ENCODE measurements at places on chromosomes 1 and 21.

- DNase-seq = no peak
Measured at GRCh38 chr1:66396212-66396890, 137.6 kb upstream of the SGIP1 start.

GRCh38 chr1:24904731-24905354 lies 25.2 kb downstream of the RUNX3 start:
- DNase-seq = no peak

DNA sequence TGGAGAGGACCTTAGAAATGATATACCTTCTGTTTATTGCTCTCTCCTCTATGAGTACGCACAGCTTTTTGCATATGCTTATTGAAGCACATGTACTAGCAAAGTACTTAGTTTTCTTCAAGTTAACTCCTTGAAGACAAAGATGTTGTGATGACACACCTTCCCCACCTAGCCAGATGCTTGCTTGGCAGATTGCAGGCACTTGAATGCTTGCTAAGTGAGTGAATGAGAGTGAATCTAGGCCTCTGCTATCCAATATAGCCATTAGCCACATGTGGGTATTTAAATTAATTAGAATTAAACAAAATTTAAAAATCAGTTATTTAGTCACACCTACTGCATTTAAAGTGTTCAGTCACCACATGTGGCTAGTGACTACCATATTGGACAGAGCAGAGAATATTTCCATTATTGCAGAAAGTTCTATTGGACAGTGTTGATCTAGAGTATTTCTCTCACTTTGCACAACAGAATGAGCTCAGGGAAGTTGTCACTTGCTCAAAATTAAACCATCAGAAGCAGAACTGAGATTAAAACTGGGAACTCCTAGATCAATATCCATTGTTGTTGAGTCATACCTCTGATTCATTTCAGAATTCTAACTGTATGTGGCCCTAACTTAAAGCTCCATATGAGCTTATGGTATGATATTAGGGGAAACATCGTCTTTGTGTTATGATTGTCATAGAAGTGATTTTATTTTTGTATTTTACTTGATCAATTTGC lies 8.6 kb upstream of the EEIG2 start:
- no peak for DNase-seq

DNA sequence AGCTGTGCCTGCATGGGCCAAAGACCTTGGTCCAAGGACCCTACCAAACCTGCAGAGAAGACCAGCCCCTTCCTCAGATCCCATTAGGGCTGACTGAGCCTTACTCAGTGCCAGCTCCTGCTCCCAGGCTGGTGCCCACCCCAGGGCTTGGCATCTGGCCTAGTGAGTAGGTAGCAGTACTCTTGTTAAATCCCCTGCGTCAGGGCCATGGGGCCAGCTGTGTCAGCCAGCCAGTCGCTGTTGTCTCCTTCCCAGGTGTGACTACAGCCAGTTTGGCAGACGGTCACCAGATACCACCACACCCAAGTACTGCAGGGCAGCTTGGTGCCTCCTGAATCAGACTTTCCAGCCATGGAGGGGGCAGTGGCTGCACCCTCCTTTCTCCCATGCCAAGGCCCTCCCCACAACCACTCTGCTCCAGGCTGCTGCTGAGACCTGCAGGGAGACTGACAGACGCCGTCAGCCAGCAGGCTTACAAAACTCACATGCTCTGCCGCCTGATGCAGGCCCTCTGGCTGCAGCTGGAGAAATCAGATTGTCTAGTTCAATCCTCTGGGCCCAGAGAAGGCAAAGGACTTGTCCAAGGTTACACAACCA lies 3.0 kb downstream of the TENT5B start:
- no peak for DNase-seq

Data from stimulated activated CD8-positive, alpha-beta memory T cell treated with anti-CD3 and anti-CD28 coated beads, Interleukin-12 subunit alpha, Interleukin-12 subunit beta, amount 100 ng/mL, for 1 hour (primary cell).